ENCODE measurements at places on chromosomes 4 and X. TPM values are rescaled to one million over a fixed set of nuclear protein-coding genes. Genes with fewer than 3 reads are reported as not detected.

DNA sequence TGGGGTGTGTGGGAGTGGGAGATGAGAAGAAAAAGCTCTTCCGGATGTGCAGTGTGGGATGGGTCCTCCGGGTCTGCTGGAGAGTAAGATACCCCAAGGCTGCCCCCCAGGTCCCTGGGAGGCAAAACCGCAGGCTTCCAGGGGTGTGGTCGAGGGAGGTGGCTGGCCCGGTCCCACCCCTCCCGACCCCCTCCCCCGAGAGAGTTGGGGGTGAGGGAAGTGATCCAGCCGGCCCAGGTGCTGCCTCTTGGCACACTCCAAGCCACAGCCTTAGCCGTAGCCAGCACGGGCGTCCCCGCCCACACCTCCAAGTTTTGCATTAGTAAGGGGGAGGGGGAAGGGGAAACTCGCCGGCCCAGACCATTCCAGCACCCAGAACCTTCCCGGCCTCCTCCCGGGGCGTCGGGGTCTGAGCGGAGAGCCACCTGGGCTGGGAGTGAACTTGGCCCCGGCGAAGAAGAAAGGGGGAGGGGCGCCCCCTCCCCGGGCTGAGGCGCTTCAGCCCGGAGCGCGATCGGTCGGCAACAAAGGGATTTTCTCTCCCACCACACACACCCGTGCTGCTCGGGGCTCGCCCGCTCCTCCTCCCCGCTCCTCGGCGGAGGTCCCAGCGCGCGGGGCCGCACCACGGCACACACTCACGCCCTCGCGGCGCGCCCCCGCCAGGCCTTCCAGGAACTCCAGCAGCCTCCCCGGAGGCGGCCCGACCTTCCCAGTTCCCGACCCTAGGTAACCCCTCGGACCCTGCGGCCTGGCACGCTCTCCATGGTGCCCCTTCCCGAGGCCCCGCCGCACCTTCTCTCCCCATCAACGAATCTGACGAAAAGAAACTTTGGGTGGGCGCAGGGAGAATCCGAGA is 14.4 kb downstream of the BCOR start:
- no peaks in the 10 kb centered on the region for H3K36me3 ChIP-seq
- H3K4me3 ChIP-seq = peak overlapping the region; percentile 67
- peaks cover 4% of the 10 kb centered on the region for H3K27me3 ChIP-seq
- no peak overlapping the region for H3K27ac ChIP-seq
- peaks cover 42% of the 10 kb centered on the region for H3K4me1 ChIP-seq
- DNase-seq = no peak

Gene BMP15
- total RNA-seq = not detected

GRCh38 chrX:12955882-12956703 is 18.8 kb upstream of the TMSB4X start:
- H3K4me1 ChIP-seq = peaks cover 27% of the 10 kb centered on the region
- peak overlapping the region; percentile 88 for H3K27ac ChIP-seq
- no peaks in the 10 kb centered on the region for H3K27me3 ChIP-seq
- H3K4me3 ChIP-seq = no peak overlapping the region
- DNase-seq = peak; percentile 31
- H3K36me3 ChIP-seq = no peaks in the 10 kb centered on the region

Gene TAF7L
- total RNA-seq = 0.59 TPM

GRCh38 chr4:172173206-172173605 is 360.0 kb downstream of the GALNTL6 start:
- 0 out of 2 replicates have a peak, but pooled peaks cover 1% of the 10 kb centered on the region for H3K27me3 ChIP-seq
- H3K4me1 ChIP-seq = peaks cover 26% of the 10 kb centered on the region
- DNase-seq = no peak

DNA sequence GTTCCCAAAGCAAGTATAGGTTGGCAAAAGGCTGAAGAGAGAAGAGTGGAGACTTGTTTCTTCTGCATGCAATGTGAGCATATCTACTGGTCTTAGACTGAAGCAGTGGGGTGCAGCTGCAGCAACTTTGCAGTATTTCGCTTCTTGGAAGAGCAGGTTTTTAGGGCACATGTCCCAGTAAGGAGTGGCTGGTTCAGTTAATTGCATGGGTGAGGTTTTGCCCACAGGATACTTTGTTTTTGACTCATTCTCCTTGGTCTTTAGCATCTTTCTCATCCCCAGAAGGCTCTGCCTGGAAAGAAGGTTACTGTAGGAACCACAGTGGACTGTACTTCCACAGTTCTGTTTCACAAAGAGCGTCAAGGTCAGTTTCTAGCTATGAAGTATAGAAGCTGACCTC is 68.0 kb upstream of the NR3C2 start:
- DNase-seq = no peak
- no peak overlapping the region for H3K27ac ChIP-seq
- no peak overlapping the region for H3K4me3 ChIP-seq
- H3K4me1 ChIP-seq = no peaks in the 10 kb centered on the region
- no peaks in the 10 kb centered on the region for H3K36me3 ChIP-seq
- no peaks in the 10 kb centered on the region for H3K27me3 ChIP-seq

GRCh38 chr4:183807420-183808096 is 97.5 kb upstream of the STOX2 start:
- no peak for DNase-seq
- H3K4me3 ChIP-seq = no peak overlapping the region
- H3K4me1 ChIP-seq = no peaks in the 10 kb centered on the region

DNA sequence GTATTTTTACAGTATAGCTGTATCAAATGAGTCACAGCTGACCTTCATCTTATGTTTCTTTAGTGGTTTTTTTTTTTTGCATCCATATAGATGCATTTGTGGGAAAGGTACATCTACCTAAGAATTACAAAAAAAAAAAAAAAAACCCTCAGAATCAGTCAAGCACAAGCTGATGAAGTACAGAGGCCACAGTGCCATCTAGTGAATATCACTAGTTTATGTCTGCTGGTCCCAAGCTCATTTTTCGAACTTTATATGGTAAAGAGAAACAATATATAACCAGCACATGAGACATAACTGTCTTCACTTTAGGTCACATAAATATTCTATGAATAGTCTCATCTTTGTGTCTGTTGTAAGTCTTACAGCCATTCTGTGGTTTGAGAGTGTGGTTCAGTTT is 220.1 kb downstream of the DLG3 start:
- H3K36me3 ChIP-seq = no peaks in the 10 kb centered on the region
- peak; percentile 7 for DNase-seq
- H3K27me3 ChIP-seq = no peaks in the 10 kb centered on the region
- no peak overlapping the region for H3K4me3 ChIP-seq

- no peaks in the 10 kb centered on the region for H3K36me3 ChIP-seq
- H3K4me3 ChIP-seq = no peak overlapping the region
- no peaks in the 10 kb centered on the region for H3K27me3 ChIP-seq
Observed at GRCh38 chrX:134202561-134202960, 34.4 kb upstream of the CCDC160 start.

- H3K4me3 ChIP-seq = no peak overlapping the region
- peaks cover 7% of the 10 kb centered on the region for H3K27me3 ChIP-seq
- peak; percentile 8 for DNase-seq
- H3K27ac ChIP-seq = no peak overlapping the region
Observed at GRCh38 chr4:71732066-71732465, 51.8 kb downstream of the GC start.

DNA sequence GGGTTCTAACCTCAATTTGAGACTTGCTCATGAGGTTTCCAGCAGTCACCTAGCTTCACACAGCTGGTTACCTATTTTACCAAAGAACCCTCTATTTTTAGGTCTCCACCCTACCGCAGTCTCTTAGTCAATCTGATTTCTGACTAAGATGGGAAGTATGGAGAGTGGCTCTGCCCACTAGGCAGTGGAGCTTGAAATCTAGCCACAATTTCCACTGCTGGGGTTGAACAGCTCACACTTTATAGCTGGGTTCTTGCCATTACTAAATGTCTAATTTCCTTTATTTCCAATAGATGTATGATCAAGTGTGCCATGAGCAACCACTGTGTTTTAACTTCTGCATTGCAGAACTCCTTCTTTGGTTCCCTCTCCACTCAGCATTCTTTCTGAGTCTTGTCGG is 43.1 kb downstream of the GASK1B start:
- no peak overlapping the region for H3K27ac ChIP-seq
- H3K4me3 ChIP-seq = no peak overlapping the region
- DNase-seq = no peak
- H3K4me1 ChIP-seq = peaks cover 23% of the 10 kb centered on the region
- no peaks in the 10 kb centered on the region for H3K36me3 ChIP-seq

Gene ADGRL3
- total RNA-seq = not detected

DNA sequence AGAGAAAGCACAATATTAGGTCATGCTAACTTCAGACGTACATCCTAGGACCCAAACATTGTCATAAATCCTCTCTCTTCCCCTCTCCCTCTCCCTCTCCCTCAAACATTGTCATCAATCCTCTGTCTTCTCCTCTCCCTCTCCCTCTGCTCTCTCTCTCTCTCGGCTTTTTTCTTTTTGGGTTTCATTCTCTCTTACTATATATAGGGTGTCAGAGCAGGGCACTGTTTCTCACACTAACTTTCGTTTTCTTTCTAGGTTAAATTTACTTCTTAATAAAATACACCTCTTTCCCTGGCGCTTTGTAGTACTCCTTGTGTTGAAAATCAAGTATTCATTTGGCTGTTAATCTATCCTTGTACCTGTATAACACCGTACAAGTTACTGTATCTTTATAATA is 37.0 kb upstream of the HERC5 start:
- DNase-seq = no peak
- peak overlapping the region; percentile 1 for H3K4me3 ChIP-seq
- peaks cover under 1% of the 10 kb centered on the region for H3K4me1 ChIP-seq
- no peak overlapping the region for H3K27ac ChIP-seq
- H3K27me3 ChIP-seq = peaks cover 14% of the 10 kb centered on the region
- no peaks in the 10 kb centered on the region for H3K36me3 ChIP-seq

Gene BEX1
- not detected for total RNA-seq

Gene KLHL2
- total RNA-seq = 12.7 TPM

- H3K4me1 ChIP-seq = no peaks in the 10 kb centered on the region
- no peak overlapping the region for H3K4me3 ChIP-seq
- peaks cover 3% of the 10 kb centered on the region for H3K27me3 ChIP-seq
- H3K36me3 ChIP-seq = no peaks in the 10 kb centered on the region
- DNase-seq = no peak
Observed at GRCh38 chrX:16060252-16060651, 63.1 kb upstream of the GRPR start.

Gene NLGN4X
- total RNA-seq = not detected

- no peak overlapping the region for H3K4me3 ChIP-seq
- peaks cover 22% of the 10 kb centered on the region for H3K27me3 ChIP-seq
Observed at GRCh38 chr4:40778090-40778489, 28.3 kb downstream of the NSUN7 start.

GRCh38 chr4:22323691-22324090 is 192.2 kb downstream of the ADGRA3 start:
- H3K27me3 ChIP-seq = no peaks in the 10 kb centered on the region
- no peak overlapping the region for H3K4me3 ChIP-seq
- no peak overlapping the region for H3K27ac ChIP-seq

Gene AMBN
- not detected for total RNA-seq

DNA sequence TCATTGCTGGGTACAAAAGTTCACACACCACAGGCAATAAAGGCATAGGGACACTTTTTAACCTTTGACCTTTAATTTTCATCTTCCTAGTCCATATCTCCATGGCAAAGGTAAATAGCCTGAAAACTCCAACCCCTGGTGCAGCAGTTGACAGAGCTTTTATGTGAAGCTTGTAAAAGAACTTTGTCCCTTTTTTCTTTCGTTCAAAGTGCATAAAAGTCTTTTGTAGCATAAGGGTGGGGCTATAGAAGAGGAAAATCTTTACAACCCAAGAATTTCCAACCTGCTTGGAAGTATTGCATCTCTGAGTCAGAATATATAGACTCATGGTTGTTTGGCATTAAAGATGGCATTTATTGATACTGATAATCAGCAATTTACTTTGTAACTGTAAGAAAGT is 20.4 kb downstream of the POF1B start:
- H3K27me3 ChIP-seq = no peaks in the 10 kb centered on the region
- no peaks in the 10 kb centered on the region for H3K36me3 ChIP-seq
- H3K4me1 ChIP-seq = no peaks in the 10 kb centered on the region
- H3K4me3 ChIP-seq = no peak overlapping the region
- no peak for DNase-seq
- H3K27ac ChIP-seq = no peak overlapping the region

Gene TMEM175
- total RNA-seq = 39.6 TPM

DNA sequence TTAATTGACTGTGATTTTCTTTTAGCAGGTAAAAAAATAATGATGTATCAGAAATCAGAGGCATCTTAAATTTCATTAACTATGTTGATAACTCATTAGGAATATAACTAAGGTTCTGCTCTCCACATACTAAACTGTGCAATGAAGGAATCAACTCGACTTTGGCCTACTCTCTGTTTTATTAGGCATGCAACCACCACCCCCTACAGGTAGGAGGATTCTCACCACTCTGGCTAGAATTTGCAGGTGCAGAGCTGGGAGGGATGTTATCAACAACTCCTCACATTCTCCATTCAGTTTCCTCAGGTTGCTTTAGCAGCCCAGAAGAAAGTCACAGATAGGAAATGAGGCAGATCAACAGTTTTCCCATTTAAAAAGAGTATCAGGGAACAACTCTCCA is 160.1 kb downstream of the COX18 start:
- H3K4me3 ChIP-seq = no peak overlapping the region
- H3K4me1 ChIP-seq = no peaks in the 10 kb centered on the region
- no peaks in the 10 kb centered on the region for H3K36me3 ChIP-seq
- DNase-seq = no peak
- H3K27ac ChIP-seq = no peak overlapping the region

DNA sequence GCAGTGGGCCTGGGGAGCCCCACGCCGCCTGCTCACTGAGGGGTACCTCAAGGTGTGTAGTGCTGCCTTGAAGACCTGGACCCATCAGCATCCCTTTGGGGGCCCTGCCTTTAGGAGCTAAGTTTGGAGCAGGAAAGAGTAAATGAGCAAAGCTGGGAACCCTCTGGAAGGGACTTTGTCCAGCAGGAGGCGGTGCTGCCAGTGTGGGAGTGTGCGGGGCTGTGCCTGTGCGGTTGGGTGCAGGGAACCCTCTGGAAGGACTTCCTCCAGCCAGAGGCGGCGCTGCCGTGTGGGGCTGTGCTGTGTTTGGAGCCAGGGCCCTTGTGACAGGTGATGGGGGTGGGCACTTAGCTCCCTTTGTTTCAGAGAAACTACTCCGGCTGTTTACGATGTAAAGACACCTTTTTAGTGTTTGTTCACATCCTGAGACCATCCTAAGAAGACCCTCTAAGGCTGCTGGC is 25.8 kb downstream of the RGS12 start:
- no peak overlapping the region for H3K27ac ChIP-seq
- H3K4me3 ChIP-seq = no peak overlapping the region
- H3K4me1 ChIP-seq = peaks cover 9% of the 10 kb centered on the region
- H3K27me3 ChIP-seq = no peaks in the 10 kb centered on the region
- no peak for DNase-seq
- H3K36me3 ChIP-seq = peaks cover 10% of the 10 kb centered on the region

DNA sequence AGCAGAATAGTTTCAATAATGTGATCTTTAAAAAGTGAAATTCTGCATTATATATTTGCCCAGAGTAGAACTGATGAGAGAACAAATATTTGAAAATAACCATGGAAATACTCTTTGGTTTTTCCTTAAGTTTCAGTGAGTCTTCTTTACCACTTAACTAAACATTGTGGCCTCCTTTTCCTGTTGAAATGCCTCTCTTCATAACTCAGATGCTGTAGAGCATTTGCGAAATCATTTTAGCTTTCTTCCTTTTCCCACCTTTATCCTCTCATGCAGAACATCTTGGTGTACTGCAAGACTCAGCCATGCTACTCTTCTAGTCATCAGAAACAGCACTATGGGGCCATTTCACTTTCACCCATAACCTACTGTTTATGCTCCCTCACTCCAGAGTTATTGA is 48.2 kb downstream of the CASK start:
- no peaks in the 10 kb centered on the region for H3K36me3 ChIP-seq
- peaks cover 10% of the 10 kb centered on the region for H3K4me1 ChIP-seq
- no peak overlapping the region for H3K4me3 ChIP-seq
- no peak for DNase-seq
- no peak overlapping the region for H3K27ac ChIP-seq

- H3K27ac ChIP-seq = no peak overlapping the region
- DNase-seq = no peak
- no peaks in the 10 kb centered on the region for H3K4me1 ChIP-seq
- no peaks in the 10 kb centered on the region for H3K27me3 ChIP-seq
Observed at GRCh38 chr4:61443813-61444510, 243.8 kb downstream of the ADGRL3 start.

Data from HFFc6 (cell line).